ENCODE measurements at places on chromosomes 3 and 15.

GRCh38 chr3:153502682-153503081, 340.7 kb downstream of the RAP2B start:
- no peak for DNase-seq

GRCh38 chr3:122519693-122520092, 5.0 kb upstream of the KPNA1 start:
- no peak for DNase-seq

- DNase-seq: no peak
Measured at GRCh38 chr3:9884555-9885165, 4.6 kb upstream of the CIDEC start.

DNA sequence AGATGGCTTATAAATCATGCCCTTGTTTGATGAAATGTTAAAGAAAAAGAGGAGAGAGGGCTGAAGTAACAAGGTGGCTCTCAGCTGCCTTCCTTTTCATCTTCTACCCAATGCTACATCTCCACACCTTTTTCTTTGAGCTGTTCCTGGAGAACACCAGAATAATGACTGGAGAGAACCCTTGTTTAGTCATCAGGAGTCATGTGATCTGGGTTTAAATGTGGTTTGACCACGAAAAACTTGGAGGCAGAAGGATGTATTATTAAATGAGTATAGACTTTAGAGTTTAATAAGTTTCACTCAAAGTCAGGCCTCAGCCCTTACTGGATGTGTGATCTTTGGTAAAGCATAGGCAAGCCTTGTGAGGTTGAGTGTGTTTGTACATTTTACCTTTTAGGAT, 230.3 kb upstream of the TBL1XR1 start:
- DNase-seq: no peak

GRCh38 chr3:73655197-73655596, 30.5 kb upstream of the PDZRN3 start:
- DNase-seq: no peak

GRCh38 chr15:79339588-79340314, 28.8 kb downstream of the TMED3 start:
- DNase-seq: no peak

DNA sequence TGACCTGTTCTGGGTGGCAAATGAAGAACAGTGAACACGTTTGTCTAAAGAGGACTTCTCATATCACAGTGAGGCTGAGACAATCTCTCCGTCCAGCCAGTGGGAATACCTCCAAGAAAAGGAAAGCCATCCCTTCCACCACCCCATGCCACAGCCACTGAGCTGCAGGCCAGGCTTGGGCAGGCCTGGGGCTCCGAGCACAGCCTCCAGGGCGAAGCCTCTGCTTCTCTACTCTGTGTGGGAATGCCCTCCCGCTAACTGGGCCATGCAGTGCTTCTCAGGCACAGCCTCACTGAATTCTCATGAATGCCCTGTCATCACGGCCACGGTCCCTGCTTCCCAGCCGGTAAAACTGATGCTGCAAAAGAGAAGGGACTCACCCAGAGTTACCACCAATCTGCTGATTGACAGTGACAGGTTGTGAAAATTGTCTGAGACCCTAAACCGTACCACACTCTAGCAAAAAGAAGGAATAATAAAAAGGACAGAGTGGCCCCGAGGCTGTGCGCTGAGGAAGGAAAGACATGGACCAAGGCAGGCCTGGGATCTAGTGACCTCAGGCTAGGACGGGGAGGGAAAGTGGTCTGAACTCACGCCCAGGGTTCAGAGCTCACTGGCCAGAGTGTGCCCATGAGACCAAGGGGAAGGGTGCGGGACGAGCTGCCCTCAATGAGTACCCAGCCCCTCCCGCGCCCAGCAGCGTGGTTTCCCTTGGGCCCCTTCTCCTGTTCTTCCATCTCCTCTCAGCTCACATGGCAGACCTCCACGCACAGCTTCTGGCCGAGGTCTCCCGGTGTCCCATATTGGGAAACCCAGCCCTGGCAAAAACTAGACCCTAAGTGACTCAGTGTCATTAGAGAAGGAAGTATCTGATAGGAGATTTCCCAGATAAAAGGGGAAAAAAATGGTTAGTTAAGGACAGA, 52.8 kb downstream of the DHX30 start:
- no peak for DNase-seq

GRCh38 chr3:127077068-127077467, 94.2 kb downstream of the PLXNA1 start:
- no peak for DNase-seq

GRCh38 chr3:8492744-8493511, 8.7 kb upstream of the LMCD1 start:
- DNase-seq: no peak

- DNase-seq: no peak
Measured at GRCh38 chr15:93235926-93236780, 147.1 kb upstream of the RGMA start.

GRCh38 chr3:139797724-139798343, 120.1 kb upstream of the NMNAT3 start:
- DNase-seq: no peak

DNA sequence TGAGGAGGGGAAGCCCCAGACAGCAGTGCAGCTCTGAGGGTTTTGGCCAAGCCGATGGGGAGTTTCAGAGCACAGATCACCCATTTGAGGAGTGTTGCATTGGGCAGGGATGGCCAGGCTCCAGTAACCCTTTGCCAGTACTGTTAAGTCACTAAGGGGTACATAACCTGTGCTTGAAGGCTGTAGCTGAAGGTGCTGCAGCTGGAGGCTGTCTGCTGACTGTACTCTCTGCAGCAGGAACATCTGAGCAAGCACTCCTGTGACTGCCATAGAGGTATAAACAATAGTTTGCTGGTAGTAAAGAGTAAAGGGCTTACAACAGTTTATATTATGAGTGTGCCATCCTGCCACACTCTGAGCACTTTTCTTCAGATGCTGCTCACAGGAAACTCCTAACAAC, 297.8 kb downstream of the EPHA3 start:
- DNase-seq: no peak

DNA sequence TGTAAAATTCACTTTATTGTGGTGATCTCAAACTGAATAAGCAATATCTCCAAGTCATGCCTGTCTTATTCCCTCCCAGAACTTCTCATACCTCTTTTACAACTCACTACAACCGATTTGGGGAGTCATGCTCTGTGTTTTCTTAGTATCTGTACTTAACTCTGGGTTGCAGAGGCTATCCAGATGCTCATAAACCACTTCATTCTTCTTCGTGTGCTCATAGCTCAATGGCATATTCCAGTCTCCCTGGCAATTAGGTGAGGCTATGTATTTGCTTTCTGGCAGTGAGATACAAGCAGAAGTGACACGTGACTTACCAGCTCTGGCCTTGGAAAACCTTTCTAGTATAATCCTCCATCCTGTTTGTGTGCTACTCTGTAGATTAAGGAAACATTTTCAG, 360.9 kb downstream of the ZNF385D start:
- no peak for DNase-seq

DNA sequence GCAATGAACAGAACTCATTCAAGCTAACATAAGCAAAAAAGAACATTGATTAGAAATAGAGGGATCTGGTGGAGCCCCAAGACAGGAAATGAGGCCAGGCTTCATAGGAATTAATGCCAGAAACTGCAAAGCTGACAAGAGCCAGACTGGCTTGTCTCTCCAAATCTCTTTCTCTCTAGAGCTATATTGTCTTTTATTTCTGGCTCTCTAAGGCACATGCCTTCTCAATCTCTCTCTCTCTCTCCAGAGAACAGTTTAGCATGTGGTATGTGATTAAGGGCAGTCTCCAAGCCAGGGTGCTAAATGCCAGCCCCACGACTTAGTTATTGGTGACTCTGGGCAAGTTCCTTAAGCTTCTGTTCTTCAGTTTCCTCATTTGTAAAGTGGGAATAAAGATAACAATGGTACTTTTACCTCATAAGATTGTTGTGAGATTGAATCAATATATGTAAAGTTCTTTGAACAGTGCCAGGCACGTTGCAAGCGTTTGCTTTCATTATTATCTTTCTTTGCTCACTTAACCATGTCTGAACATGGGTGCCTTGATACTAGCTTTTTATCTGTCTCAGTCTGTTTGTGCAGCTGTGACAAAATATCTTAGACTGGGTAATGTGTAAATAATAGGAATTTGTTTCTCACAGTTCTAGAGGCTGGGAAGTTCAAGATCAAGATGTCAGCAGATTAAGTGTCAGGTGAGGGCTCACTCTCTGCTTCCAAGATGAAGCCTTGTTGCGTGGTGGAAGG, 123.2 kb downstream of the BDH1 start:
- DNase-seq: no peak

DNA sequence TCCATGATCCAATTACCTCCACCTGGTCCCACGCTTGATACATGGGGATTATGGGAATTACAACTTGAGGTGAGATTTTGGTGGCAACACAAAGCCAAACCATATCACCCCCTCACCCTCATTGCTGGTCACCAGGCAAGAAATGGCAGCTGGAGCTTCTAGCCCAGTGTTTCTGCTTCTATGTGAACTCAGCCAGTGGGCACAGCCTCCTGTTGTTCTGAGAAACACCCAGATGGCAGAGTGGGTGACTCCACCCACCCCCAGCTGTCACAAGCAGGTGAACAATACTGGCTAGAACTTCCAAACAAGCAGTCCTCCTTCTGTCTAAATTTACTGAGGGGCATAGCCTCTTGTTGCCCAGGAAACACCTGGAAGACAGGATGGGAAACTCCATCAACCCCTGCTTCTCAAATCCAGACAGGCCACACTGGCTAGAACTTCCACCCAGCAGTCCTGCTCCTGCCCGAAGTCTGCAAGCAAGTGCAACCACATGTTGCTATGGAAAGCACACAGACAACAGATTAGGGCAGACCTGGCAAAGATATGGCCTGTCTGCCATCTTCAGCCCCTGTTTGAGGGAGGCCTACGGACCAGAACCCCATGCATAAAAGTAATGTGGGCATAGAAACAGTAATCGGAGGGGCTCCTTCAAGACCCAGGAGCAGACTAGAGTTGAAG, 114.1 kb downstream of the DTWD1 start:
- DNase-seq: no peak

GRCh38 chr3:180684807-180685206, 5.5 kb upstream of the CCDC39 start:
- no peak for DNase-seq

- DNase-seq: no peak
Measured at GRCh38 chr3:41290736-41291135, 91.4 kb downstream of the CTNNB1 start.

DNA sequence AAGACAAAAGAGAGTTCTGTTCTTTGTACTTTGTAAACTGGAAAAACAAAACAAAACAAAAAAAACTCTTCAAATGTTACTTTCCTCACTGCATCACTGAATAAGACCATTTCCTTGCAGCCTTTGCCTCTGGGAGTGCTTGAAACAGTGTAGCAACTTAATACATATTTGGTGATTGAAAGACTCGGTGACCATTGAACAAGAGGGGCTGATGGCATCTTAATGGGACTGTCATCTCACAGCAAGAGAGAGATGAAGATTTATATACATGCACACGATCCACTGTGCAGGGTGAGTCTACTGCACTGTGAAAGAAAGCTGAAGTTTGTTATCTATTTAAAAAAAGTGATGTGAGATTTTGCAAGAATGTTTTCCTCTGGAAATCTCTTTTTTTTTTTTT, 111.9 kb upstream of the KLHL25 start:
- no peak for DNase-seq

GRCh38 chr3:3516996-3517395, 282.2 kb upstream of the LRRN1 start:
- DNase-seq: no peak

- DNase-seq: no peak
Measured at GRCh38 chr3:132253262-132253878, 63.8 kb upstream of the ACP3 start.

DNA sequence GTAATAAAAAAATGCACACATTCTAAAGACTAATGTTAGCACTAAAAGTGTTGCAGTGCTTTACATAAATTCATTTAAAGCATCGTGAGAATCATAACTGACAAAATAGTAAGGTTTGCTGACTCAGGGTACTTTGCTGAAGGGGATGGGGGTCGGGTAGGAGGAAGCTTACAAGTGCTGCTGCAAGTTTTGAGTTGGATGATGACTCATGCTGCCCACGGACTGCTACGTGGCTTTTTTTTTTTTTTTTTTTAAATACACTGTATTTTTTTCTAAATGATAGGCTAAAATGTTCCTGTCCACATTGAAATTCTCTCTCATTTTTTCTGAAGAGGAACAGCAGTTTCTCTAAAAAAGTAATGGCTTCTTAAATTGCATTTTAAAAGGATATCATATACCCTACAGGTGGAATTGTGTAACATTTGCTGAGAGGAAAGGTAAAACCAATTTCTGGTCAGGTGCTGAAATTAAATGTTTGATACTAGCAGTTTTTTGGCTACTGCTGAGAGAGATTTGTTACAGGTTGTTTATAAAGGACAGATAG, 2.2 kb downstream of the MAPK6 start:
- no peak for DNase-seq

DNA sequence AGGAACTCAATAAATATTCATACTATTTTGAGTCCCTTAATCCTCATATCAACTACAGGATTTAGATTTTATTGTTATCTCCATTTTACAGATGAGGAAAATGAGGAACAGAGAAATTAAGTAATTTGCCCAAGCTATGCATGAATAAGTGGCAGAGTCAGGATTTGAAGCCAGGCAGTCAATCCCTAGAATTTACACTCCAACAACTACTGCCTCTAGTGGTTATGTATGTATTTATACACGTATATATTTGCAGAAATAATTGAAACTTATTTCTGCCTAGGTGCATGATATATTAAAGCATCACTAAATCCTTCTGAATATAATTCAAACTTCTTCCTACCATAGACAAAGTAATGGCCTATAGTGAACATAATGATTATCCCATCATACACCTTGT, 137.4 kb downstream of the SERPINI1 start:
- DNase-seq: no peak

Data from naive B cell (primary cell).